ENCODE measurements at places on chromosomes 6 and 20.

DNA sequence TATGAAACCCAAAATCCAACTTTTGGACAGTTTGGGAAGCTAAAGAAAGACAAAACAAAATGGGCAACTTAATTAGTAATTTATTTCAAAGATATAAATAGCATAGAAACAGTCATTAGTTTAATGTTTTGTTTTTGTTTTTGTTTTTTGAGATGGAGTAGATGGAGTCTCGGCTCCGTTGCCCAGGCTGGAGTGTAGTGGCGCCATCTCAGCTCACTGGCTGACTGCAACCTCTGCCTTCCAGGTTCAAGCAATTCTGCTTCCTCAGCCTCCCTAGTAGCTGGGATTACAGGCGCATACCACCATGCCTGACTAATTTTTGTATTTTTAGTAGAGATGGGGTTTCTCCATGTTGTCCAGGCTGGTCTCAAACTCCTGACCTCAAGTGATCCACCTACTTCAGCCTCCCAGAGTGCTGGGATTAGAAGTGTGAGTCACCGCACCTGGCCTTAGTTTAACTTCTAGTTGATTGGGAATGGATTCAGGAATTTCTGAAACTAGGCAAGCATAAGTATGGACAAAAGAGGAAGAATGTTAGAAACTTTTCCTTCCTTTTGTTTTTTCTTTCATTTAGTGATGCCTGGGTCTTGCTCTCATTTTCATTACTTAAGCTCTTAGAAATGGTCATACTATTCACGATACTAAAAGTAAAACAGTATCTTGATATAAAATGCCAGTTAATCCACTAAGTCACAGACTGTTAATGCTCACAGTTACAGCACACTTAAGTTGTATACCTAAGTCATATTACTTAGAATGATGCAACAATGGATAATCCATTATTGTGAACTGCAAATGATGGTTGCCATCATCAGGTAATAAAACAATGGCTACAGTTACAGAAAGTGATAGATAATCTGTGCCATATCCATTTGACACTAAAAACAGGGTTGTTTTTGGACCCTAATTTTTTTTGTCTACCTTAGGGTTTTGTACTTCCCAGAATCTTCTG, 8.2 kb downstream of the SENP6 start:
- no peak for DNase-seq

GRCh38 chr6:114158838-114159694, 183.8 kb downstream of the HS3ST5 start:
- no peak for DNase-seq

- no peak for DNase-seq
These were observed 11.2 kb downstream of the RALY start for GRCh38 chr20:34004790-34005457.

GRCh38 chr6:31158863-31159855, 770 bp downstream of the TCF19 start:
- DNase-seq = no peak

- no peak for DNase-seq
These were observed 2.4 kb upstream of the GCLC start for GRCh38 chr6:53547166-53547810.

- peak; percentile 30 for DNase-seq
These were observed 18.9 kb downstream of the PCNA start for GRCh38 chr20:5100684-5101347.

GRCh38 chr6:20069021-20069522, 143.2 kb downstream of the MBOAT1 start:
- no peak for DNase-seq

GRCh38 chr6:47197682-47198640, 111.7 kb downstream of the TNFRSF21 start:
- no peak for DNase-seq

DNA sequence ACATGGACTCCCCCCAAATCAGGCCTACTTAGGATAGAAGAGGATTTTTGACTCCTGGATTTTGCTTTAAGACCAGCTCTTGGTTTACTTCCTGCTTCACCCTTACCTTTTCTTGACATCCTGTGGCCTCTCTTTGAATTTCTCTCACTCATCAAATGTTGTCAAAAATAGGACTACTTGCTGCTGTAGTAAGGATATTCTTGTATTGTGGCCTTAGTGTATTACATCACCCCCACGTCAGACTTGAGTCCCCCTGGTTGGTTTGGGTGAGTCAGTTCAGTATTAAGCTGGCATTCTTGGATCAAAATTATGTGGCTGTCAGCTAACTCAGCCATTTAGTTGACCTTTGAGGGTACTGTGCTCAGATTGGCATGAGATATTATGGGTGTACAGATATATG, 1.1 kb downstream of the TPX2 start:
- DNase-seq = no peak

- DNase-seq = no peak
These were observed 79.0 kb downstream of the RNASET2 start for GRCh38 chr6:166877349-166877748.

DNA sequence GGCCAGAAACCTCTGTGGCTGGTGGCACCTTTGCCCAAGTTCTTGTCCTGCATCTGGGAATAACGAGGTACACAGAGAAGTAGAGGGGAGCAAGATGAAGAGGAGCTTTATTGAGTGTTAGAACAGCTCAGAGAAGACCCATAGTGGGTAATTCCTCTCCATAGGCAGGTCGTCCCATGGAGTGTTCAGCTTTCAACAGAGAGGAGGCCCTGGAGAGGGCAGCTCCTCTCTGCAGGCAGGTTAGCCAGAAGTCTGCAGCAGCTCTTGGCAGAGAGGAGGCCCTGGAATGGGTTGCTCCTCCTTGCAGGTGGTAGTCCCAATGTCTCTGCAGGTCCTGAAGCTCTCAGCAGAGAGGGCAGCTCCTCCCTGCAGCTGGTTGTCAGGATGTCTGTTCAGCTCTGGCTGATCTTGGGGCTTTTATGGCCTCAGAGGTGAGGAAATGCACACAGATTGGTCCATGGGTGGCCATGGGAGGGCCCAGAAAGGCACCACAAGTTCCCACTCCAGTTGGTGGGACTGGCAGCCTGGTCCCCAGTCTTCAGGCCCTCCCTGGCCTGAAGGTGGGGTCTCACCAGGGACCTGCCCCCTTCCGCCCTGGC, 89.0 kb downstream of the IPCEF1 start:
- DNase-seq = no peak

DNA sequence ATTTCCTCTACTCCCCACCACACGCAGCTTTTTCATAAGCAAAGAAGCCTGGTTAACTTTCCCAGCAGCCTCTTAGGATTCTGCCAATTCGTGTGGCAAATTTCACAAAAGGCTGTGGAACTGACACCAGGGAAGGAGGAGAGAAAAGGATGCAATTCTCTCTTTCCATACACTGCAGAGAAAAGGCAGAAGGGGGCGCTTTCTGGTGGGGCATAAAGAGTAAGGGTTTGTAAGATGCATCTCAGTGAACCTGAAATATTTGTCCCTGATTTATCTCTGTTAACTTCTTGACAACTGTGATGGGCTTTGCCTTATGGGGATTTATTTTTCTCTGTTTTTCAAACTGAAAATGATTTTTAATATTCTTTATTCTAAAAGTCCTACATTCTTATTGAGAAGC, 45.5 kb upstream of the GLP1R start:
- no peak for DNase-seq

DNA sequence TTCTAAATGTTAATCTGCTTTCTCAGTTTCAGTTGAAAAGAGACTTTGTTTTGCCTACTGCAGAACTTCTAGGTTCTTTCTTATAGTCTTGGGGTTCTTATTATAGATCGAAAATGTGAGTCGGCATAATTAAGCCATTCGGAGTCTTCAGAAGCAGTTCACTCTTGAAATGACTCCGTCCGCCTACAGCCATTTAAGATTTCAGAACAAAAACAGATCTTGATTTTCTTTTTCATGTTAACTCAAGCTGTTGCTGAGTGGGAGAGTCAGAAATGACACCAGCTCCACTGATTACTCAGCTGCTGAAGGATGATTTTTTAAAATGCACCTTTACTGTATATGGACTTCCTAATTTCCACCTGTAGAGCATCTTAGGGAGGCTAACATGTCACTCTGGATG, 15.9 kb downstream of the PRDM1 start:
- DNase-seq = no peak

- no peak for DNase-seq
These were observed 5.0 kb downstream of the BRD2 start for GRCh38 chr6:32973144-32974015.

GRCh38 chr20:44170816-44171410, 16.1 kb downstream of the JPH2 start:
- no peak for DNase-seq

GRCh38 chr6:775863-776262, 82.9 kb upstream of the EXOC2 start:
- no peak for DNase-seq

DNA sequence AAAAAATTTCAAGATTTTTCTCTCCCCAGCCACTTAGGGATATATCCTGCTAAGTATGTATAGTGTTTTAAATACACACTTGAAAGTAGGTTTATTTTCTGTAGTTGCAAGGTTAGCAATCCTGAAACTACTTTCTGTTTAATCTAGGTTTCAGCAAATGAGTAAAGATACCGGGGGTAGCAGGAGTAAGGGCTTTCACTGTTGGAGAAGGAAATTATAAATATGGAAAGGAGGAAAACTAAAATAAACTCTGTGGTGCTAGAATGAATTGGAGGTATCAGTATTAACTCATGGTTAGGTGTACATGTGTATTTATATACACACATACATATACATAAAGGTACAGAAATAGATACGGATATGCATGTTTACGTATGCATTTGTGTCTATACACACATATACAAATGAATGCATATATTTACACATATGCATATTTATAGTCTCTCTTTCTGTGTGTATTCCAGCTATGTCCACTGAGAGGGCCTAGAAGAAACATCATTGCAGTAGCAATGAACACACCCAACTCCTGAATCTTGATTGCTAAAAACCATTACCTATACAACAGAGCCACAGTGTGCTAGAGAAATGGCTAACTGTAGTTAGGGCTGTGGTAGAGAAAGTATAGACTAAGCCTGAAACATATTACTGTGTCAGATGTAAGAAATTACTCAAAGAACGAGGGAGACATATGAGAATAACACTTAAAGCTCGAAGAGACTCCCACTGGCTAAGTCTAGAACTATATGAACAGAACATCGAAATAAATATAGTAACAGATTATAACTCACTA, 95.9 kb upstream of the EMILIN3 start:
- DNase-seq = no peak

DNA sequence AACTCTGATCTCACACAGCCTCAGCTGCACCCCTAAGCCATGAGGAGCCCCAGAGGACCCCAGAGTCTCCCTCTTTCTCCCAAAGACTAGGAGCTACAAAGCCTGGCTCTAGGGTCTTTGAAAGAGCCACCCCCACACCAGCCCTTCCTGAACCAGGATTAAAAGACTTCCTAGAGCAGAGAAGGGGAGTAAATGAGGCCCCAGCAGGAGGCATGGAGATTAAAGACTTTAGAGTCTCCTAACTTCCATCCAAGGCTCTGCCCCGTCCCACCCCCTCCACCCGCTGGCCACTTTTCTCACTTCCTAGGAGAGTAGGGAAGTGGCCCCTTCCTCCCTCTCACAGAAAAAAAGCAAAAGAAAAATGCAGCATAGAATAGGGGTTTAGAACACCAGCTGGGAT, 1.7 kb downstream of the PREX1 start:
- no peak for DNase-seq

DNA sequence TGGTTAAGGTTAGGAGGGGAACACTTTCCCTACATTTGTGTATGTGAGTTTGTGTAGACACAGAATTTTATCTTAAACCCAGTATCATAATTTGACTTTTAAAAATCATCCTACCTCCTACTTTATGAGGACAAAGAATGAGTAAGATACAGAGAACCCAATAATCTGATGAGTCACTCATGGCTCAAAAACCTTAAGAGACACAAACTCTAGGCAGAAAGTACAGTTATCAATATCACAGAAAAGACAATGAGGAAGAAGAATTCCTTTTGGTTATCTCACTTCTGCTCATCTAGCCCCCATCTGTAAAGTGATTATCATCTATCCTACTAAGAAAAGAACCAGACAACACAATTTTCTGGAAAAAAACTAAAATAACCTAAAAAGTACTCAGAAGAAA, 87.7 kb downstream of the EPB41L2 start:
- no peak for DNase-seq

- no peak for DNase-seq
These were observed 83.9 kb upstream of the DUSP22 start for GRCh38 chr6:208364-208763.

- DNase-seq = no peak
These were observed 60.5 kb downstream of the EYS start for GRCh38 chr6:65646544-65646943.

- no peak for DNase-seq
These were observed 237.0 kb downstream of the NKAIN2 start for GRCh38 chr6:124040655-124041054.

- no peak for DNase-seq
These were observed 59.0 kb upstream of the TPD52L1 start for GRCh38 chr6:125094563-125094962.

- DNase-seq = no peak
These were observed 55.0 kb upstream of the KCNK16 start for GRCh38 chr6:39377539-39377950.

GRCh38 chr20:47727909-47728361, 57.3 kb downstream of the SULF2 start:
- DNase-seq = no peak

DNA sequence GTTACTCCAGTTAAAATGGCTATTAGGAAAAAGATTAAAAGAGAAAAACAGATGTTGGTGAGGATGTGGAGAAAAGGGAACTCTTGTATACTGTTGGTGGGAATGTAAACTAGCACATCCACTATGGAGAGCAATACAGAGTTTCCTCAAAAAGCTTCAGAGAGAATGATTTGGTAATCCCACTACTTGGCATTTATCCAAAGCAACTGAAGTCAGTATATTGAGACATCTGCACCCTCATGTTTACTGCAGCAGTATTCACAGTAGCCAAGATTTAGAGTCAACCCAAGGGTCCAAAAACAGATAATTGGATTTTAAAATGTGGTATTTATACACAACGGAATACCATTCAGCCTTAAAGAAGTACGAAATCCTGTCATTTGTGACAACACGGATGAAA, 469.5 kb downstream of the QKI start:
- no peak for DNase-seq

GRCh38 chr6:150269857-150270223, 99.0 kb upstream of the IYD start:
- DNase-seq = no peak

- no peak for DNase-seq
These were observed 664.3 kb downstream of the RFPL4B start for GRCh38 chr6:113011389-113011788.

- DNase-seq = no peak
These were observed 33.5 kb upstream of the POU3F2 start for GRCh38 chr6:98800866-98801265.

GRCh38 chr6:83594941-83595340, 82.6 kb downstream of the PRSS35 start:
- no peak for DNase-seq

- no peak for DNase-seq
These were observed 863.9 kb upstream of the MANEA start for GRCh38 chr6:94713446-94713845.

DNA sequence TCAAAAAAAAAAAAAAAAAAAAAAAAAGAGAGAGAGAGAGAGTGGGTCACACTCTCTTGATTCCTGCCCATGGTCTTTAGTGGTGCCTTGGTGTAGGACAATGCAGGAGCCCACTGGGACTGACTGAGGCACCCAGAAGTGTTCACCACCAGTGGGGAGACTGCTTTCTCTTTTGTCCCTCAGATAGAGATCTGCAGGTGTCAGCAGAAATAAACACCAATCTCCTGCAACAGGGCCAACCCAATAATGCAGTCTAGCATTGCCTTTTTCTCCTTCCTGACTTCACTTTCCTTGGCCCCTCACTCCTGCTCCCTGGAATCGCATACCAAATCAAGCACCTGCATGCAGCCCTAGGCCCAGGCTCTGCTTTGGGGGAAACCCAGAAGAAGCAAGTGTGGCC, 39.0 kb upstream of the CCDC28A start:
- no peak for DNase-seq

- no peak for DNase-seq
These were observed 6.0 kb upstream of the FILIP1 start for GRCh38 chr6:75499640-75500039.

Measured in stimulated activated CD4-positive, alpha-beta T cell treated with anti-CD3 and anti-CD28 coated beads, Interleukin-1b, Interleukin-23, amount 100 ng/mL, for 1 hour (primary cell).